ENCODE measurements at places on chromosomes 3 and 15.

GRCh38 chr3:31988271-31988670 lies 6.7 kb downstream of the ZNF860 start:
- no peak for DNase-seq

- DNase-seq = no peak
These were observed 54.1 kb downstream of the ITGB5 start for GRCh38 chr3:124832782-124833709.

GRCh38 chr3:9020426-9020825 lies 57.2 kb upstream of the RAD18 start:
- DNase-seq = no peak

GRCh38 chr3:43181202-43181821 lies 75.4 kb upstream of the POMGNT2 start:
- DNase-seq = peak; percentile 24

- no peak for DNase-seq
These were observed 128.9 kb downstream of the AQP9 start for GRCh38 chr15:58267051-58267450.

DNA sequence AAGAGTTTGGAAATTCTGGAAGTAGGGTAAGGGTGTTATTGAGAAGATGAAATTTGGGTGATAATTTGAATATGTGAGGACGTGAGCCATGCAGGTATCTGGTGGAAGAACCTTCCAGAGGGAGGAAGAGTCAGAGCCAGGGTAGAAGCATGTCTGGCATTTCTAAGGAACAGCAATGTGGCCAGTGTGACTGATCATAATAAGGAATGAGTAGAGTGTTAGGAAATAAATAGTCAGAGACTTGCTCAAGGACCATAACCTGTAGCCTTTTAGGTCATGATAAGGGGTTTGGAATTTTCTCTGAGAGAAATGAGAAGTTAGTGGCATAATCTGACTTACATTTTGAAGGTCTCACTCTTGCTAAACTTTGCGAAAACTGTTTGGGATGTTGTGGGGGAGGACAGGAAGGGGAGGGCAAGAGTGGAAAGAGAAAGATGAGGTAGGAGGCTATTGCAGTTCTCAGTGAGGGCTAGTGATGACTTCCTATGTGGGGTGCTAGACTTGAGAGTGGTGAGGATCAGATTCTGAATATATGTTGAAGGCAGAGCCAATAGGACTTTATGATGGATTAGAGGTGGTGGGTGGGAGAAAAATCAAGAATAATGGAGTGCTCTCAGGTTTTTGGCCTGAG lies 568.3 kb downstream of the AGBL1 start:
- no peak for DNase-seq

GRCh38 chr3:142243134-142243533 lies 17.7 kb upstream of the GK5 start:
- DNase-seq = no peak

GRCh38 chr3:30140356-30141075 lies 465.9 kb upstream of the TGFBR2 start:
- DNase-seq = no peak

- no peak for DNase-seq
These were observed 177.0 kb downstream of the ZBBX start for GRCh38 chr3:167203062-167203461.

- no peak for DNase-seq
These were observed 73.0 kb downstream of the UQCC5 start for GRCh38 chr3:52609316-52609815.

- DNase-seq = no peak
These were observed 13.9 kb downstream of the TMEM45A start for GRCh38 chr3:100506355-100506754.

- no peak for DNase-seq
These were observed 52.8 kb downstream of the CDIN1 start for GRCh38 chr15:36632226-36632625.

DNA sequence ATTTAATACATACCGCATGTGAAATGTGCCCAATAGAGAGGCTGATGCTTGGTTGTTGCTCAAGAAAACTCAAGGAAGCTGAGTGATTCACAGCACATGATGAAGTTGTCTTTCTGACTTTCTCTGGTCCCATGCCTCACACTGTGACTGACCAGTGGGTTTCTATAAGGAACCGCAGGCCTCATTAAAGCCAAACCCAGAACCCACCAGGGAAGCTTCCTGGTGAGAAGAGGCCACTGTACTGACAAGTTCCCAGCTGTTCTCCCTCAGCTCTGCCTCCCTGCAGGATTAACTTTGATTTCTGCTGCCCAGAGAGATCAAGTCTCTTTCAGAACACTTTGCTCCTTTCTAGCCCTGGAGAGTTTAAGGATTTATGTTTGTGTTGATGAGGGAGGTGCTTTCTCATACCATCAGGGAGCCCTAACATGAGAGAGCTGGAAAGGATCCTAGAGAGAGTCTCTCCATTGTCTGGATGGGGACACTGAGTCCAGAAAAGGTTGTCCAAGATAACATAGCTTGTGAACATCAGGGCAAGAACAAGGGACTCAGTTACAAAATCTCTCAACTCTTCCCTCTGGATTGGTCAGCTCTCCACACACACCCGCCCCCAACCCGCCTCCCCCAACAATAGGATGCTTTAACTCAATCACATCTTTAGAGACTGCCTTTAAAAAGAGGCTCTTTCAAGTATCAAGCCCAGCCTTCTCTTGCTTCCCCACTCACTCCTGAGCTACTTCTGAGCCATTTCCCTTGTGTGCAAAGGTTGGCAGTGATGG lies 303.2 kb upstream of the TLE3 start:
- DNase-seq = no peak

DNA sequence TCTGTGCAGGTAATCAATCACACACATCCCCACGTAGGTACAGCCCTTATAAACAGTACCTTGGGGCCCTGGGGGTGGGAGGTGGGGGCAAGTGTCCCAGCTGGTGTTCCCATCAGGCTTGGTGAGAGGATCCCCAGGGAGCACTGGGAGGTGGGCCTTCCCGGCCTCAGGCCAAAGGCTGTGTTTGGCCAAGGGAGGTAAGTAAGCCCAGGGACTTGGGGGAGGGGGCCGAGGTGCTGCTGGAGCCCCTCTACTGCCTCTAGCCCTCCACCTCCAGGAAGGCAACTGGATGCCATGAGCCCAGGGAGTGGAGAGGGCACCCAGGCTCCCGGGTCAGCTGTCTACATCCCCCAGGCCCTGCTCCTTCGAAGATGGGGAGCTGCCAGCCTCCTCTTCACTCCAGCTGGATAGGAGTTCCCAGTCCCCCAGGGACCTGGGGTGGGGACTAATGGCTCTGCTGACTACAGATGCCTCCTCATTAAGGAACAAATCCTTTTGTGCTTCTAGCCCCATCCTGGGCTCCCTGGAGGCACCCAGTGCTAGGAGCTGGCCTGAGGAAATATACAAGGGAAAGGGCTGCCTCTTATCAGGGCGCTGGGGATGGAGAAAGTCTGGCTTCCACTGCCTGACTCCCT lies 33.1 kb downstream of the RNU5B-1 start:
- no peak for DNase-seq

DNA sequence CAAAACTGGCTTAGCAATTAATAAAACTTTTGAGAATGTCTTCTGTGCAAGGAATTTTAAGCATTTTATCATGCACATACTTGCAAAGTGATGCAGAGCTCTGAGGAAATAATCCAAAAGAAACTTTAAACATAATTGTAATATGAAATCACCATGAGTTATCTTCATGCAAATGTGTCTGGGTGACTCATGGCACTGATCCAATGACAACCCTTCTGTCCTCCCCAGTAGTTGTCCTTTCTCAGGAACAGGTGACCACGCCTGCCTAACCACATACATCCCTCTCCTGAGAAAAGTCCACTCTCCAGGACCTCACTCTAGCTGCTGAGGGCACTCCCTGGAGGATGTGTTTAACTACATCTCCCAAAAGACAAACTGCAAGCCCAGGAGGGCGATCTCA lies 530.6 kb upstream of the IL12A start:
- no peak for DNase-seq

GRCh38 chr15:71334434-71334833 lies 219.2 kb downstream of the THSD4 start:
- DNase-seq = no peak

- no peak for DNase-seq
These were observed 242.8 kb upstream of the CNTN4 start for GRCh38 chr3:1855841-1856240.

DNA sequence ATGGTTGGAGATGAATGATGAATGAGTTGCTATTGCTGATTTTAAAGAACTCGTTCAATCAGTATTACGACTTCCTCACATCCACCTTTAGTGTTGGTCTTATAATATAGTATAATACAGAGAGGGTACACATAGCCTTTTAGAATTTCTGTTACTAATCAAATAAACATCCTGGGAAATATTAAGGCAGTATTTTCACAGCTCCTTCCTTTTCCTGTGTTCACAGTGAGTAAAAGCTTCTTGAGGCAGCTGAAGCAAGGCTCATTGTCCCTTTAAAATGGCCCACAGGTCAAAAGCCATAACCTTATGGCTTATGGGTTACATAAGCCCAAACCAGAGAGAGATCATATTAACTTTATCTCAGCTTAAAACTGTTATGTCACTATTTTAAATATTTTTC lies 1.3 kb upstream of the BTLA start:
- DNase-seq = no peak

- DNase-seq = peak; percentile 18
These were observed 27.2 kb downstream of the OXSM start for GRCh38 chr3:25817107-25817506.

GRCh38 chr3:62113092-62113491 lies 260.3 kb downstream of the FEZF2 start:
- DNase-seq = no peak

- DNase-seq = no peak
These were observed 1.2 kb upstream of the UBP1 start for GRCh38 chr3:33441225-33441976.

GRCh38 chr3:121943431-121943830 lies 49.2 kb downstream of the SLC15A2 start:
- DNase-seq = no peak

DNA sequence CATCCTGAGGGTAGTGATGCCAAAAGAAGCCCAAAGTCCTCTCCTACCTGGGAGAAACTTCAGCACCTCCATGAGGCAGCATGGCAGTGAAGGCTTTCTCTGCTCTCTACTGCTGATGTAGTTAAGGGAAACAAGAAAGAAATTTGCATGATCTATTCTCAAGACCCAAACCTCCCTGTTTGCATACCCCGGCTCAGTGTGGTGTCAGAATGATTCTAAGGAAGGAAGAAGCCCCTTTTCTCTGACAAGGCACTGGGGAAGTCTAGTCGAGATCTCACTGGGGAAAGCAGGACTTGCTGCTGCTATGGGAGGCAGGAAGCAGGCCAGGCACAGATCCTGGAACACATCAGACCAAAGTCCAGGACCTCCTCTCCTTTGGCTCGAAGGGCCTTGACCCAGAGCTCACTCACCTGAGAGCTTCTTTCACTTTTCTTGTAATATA lies 89.4 kb upstream of the ICE2 start:
- DNase-seq = peak; percentile 43

- no peak for DNase-seq
These were observed 105.7 kb downstream of the ANO10 start for GRCh38 chr3:43515970-43516635.

DNA sequence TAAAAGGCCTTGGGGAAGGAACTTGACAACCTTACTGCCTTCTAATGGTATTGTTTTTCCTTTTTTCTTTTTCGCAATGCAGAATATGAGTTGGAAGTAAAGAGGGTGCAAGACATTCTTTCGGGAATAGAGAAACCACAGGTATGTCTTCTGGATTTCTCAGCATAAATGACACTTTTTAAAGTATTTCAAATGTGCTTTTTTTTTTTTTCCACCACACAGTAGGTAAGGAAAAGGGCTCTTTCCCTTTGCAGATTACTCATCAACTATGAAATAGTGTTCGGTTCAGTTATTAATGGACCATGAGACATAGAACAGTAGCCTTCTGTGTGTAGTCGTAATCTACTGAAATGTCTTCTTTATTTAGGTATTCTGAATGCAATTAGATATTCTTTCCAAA lies 162.4 kb downstream of the GHSR start:
- no peak for DNase-seq

GRCh38 chr3:77096966-77097890 lies 57.3 kb downstream of the ROBO2 start:
- DNase-seq = no peak

GRCh38 chr3:104909198-104909597 lies 457.5 kb upstream of the ALCAM start:
- DNase-seq = no peak

- no peak for DNase-seq
These were observed 19.8 kb upstream of the FGF12 start for GRCh38 chr3:192747145-192747544.

DNA sequence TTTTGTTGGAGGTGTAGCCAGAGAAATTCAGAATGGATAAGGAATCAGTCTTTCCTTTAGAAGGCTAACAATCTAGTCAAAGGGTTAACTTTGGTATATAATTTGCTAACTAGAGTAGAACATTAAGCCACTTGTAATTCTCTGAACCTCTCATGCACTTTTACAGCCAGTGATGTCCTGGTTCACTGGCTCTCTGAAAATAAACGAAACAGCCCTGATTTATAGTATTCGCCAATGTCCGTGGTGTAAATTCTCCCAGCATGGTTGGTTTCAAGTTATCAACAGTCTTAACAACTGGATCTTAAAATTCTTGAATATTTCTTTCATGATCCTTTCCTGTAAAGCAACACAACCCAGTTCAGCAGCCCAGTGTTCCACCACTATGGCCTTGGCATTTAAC lies 500.4 kb upstream of the CDIN1 start:
- no peak for DNase-seq

DNA sequence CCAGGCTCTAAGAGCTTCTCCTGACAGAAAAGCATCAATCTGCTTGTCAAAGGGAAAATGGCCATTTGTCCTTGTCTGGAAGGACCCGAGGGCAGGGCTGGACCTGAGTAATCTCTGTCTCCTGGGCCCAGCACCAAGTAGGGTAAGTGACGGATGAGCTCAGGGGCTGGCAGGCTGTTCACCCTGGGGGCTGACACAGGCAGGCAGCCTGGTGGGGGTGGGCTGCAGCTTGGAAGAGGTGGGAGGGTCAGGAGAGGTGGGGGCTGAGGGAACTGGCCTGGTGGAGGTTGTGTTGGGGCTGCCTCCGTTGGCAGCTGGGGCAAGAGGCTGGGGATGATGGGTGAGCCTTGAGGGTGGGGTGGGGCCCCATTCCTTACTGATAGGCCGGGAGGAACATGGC lies 42.3 kb upstream of the ADPGK start:
- DNase-seq = no peak

- peak; percentile 12 for DNase-seq
These were observed 509 bp upstream of the LRRC3B start for GRCh38 chr3:26621906-26622620.

DNA sequence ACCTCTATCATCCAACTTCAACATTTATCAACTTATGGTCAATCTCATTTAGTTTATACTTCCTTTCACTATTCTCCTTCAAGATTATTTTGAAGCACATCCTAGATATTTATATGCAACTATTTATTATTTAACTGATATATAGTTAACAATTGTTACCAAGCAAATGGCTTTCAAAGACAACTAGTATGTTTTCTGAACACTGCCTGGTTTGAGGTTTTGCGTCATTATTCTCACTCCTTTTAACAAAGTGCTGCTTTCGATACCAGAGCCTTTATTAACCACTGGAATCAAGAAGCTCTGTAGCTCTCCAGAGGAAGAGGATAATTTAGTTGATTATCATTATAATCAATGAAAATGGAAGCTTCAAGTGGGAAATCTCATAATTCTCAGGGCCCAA lies 19.6 kb downstream of the ZIC1 start:
- no peak for DNase-seq

GRCh38 chr15:101233651-101234280 lies 18.1 kb downstream of the CHSY1 start:
- DNase-seq = no peak

- DNase-seq = no peak
These were observed 271.6 kb downstream of the ERC2 start for GRCh38 chr3:56196700-56197099.
